ENCODE measurements at places on chromosomes 7 and 10. TPM values are rescaled to one million over a fixed set of nuclear protein-coding genes. Genes with fewer than 3 reads are reported as not detected.
A peak's percentile ranks its signal among the peaks of the same experiment; 100 is the strongest.

The CDHR1 gene
- 2.5 TPM for total RNA-seq

The C10orf71 gene
- not detected for total RNA-seq

The CROT gene
- total RNA-seq = 11.4 TPM

The NDUFA5 gene
- total RNA-seq = 40.6 TPM

The ASB10 gene
- not detected for total RNA-seq

The CYP2C18 gene
- not detected for total RNA-seq

DNA sequence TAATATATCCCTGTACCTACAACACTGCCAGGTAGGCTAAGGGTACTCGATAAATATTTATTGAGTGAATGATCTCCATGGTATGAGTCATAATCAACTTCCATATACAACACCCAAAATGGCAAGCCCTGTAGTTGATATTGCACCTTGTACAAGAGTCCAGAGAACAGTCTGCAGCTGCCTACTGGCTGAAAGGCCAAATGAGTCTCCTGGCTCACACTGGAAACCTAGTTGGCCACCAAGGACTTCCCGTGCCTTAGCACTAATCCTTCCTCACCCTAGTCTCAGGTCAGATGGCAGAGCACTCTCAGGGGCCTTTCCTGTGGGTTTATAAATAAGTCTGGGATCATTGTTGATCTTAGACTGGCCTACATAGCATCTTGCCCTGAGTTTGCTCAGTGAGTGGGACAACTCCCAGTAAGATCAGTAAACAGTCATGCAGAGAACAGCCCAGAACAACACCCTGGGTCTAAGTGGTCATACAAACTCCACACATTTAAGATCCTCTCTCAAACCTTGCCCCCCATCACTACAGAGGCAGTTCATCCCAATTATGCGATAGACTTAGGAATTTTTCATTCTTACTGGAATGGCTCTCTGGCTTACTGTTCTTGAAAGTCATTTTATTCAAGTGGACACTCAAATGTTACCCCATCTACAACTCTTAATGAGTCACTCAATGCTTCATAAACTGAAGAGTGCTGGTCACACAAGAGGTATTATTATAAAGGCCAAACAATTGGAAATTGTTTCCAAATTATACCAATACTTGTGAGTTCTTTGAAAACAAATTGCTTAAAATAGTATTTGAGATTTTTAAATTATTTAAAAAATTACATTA, 14.7 kb upstream of the SLC16A9 start:
- no peaks in the 10 kb centered on the region for H3K36me3 ChIP-seq
- H3K27me3 ChIP-seq = no peaks in the 10 kb centered on the region
- no peak for DNase-seq
- H3K27ac ChIP-seq = no peak overlapping the region
- H3K4me1 ChIP-seq = no peaks in the 10 kb centered on the region

GRCh38 chr7:144628176-144628575, 207.7 kb downstream of the TPK1 start:
- H3K4me1 ChIP-seq = no peaks in the 10 kb centered on the region
- no peak overlapping the region for H3K27ac ChIP-seq
- H3K27me3 ChIP-seq = no peaks in the 10 kb centered on the region
- H3K36me3 ChIP-seq = no peaks in the 10 kb centered on the region
- DNase-seq = no peak
- H3K4me3 ChIP-seq = no peak overlapping the region

DNA sequence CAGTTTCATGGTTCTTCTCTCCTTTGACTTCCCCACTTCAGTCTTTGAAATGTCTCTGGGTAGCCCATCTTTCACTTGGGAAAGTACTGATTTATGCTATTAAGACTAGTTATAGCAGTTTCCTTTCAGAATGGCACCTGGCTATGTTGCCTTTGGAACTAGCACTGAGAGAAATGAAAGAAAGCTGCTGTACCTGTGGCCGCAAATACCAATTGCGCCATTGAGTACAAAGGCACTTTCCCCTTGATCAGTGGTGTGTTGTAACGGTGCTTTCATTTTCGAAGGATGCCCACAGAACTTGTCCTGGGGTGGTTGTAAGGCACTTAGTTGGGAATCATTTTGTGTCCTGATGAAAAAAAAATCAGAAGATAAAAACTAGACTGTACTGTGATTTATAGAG, 16.8 kb downstream of the BUB3 start:
- no peak overlapping the region for H3K4me3 ChIP-seq
- DNase-seq = no peak
- H3K27me3 ChIP-seq = no peaks in the 10 kb centered on the region
- no peaks in the 10 kb centered on the region for H3K36me3 ChIP-seq
- H3K4me1 ChIP-seq = no peaks in the 10 kb centered on the region
- no peak overlapping the region for H3K27ac ChIP-seq

GRCh38 chr7:106199024-106199423, 85.8 kb downstream of the NAMPT start:
- H3K27me3 ChIP-seq = no peaks in the 10 kb centered on the region
- no peaks in the 10 kb centered on the region for H3K36me3 ChIP-seq
- no peak overlapping the region for H3K4me3 ChIP-seq

- peaks cover 17% of the 10 kb centered on the region for H3K4me1 ChIP-seq
- no peaks in the 10 kb centered on the region for H3K27me3 ChIP-seq
Observed at GRCh38 chr10:4807761-4808507, 18.1 kb upstream of the AKR1E2 start.

- DNase-seq = no peak
- no peaks in the 10 kb centered on the region for H3K4me1 ChIP-seq
- no peaks in the 10 kb centered on the region for H3K27me3 ChIP-seq
- H3K36me3 ChIP-seq = no peaks in the 10 kb centered on the region
Observed at GRCh38 chr7:28018020-28018419, 162.6 kb downstream of the JAZF1 start.

DNA sequence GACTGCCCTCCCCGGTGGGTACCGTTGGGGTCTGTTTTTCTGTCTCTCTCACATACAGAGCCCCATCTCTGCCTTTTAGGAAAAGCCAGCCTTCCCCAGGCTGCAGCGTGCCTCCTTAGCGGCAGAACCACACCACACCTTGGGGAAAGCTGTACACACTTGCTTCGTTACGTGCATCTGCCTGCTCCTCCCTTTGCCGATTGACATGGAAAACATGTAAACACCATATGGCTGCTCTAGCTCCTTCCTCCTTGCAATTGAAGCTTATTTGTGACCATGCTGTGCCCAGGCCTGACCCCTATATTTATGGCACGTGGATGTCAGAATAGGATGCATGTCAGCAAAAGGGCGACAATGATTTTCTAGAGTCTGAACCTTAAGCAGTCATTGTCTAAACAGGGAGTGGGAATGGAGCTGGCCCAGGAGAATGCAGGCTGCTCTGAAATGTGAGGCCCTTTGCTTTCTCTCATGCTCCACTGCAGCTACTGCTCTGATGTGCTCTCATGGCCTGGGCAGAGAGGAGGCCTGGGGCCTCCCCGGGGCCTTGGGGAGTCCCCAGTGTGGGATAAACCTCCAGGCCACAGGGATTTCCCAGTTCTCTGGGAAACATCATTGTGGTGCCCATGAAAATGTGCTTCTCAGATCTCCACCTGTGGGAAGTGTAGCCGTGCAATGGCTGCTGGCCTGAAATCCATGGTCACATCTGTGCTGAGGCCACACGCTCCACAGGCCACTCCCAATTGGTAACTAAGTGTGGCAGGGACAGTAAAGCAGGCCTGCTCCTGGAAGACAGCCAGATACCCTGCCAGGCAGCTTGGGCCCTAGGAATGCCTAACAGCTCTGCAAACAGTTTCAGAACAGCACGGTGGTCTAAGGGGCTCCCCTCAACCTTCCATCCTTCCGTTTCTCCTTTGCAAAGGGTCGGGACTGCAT, 18.6 kb downstream of the PDE6C start:
- H3K27ac ChIP-seq = no peak overlapping the region
- no peak for DNase-seq
- no peak overlapping the region for H3K4me3 ChIP-seq
- no peaks in the 10 kb centered on the region for H3K36me3 ChIP-seq
- H3K27me3 ChIP-seq = peaks cover 6% of the 10 kb centered on the region
- no peaks in the 10 kb centered on the region for H3K4me1 ChIP-seq

GRCh38 chr10:31678575-31679516, 249.8 kb downstream of the ARHGAP12 start:
- no peaks in the 10 kb centered on the region for H3K4me1 ChIP-seq
- DNase-seq = no peak
- no peak overlapping the region for H3K4me3 ChIP-seq

GRCh38 chr7:19051767-19052375, 65.6 kb downstream of the TWIST1 start:
- H3K27me3 ChIP-seq = no peaks in the 10 kb centered on the region
- H3K4me3 ChIP-seq = no peak overlapping the region
- H3K36me3 ChIP-seq = no peaks in the 10 kb centered on the region
- H3K27ac ChIP-seq = no peak overlapping the region
- no peak for DNase-seq

- no peak overlapping the region for H3K27ac ChIP-seq
- H3K36me3 ChIP-seq = no peaks in the 10 kb centered on the region
- peak; percentile 57 for DNase-seq
- H3K4me3 ChIP-seq = no peak overlapping the region
- no peaks in the 10 kb centered on the region for H3K27me3 ChIP-seq
Observed at GRCh38 chr7:151692721-151693120, 173.0 kb upstream of the RHEB start.

DNA sequence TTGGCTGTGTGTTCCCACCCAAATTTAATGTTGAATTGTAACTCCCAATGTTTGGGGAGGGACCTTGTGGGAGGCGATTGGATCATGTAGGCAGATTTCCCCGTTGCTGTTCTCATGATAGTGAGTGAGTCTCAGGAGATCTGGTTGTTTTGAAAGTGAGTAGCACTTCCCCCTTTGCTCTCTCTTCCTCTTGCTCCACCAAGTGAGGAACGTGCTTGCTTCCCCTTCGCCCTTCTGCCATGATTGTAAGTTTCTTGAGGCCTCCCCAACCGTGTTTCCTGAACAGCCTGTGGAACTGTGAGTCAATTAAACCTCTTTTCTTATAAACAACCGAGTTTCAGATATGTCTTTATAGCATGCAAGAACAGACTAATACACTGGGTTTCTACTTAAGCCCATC, 176.3 kb downstream of the CDK14 start:
- DNase-seq = no peak
- H3K27ac ChIP-seq = peak overlapping the region; percentile 33
- peaks cover 6% of the 10 kb centered on the region for H3K36me3 ChIP-seq
- no peaks in the 10 kb centered on the region for H3K27me3 ChIP-seq
- H3K4me1 ChIP-seq = no peaks in the 10 kb centered on the region

GRCh38 chr7:97270280-97270679, 152.8 kb downstream of the SDHAF3 start:
- no peak overlapping the region for H3K4me3 ChIP-seq
- no peaks in the 10 kb centered on the region for H3K27me3 ChIP-seq
- no peak overlapping the region for H3K27ac ChIP-seq
- no peaks in the 10 kb centered on the region for H3K36me3 ChIP-seq
